ENCODE measurements at places on chromosomes 1 and 21.

DNA sequence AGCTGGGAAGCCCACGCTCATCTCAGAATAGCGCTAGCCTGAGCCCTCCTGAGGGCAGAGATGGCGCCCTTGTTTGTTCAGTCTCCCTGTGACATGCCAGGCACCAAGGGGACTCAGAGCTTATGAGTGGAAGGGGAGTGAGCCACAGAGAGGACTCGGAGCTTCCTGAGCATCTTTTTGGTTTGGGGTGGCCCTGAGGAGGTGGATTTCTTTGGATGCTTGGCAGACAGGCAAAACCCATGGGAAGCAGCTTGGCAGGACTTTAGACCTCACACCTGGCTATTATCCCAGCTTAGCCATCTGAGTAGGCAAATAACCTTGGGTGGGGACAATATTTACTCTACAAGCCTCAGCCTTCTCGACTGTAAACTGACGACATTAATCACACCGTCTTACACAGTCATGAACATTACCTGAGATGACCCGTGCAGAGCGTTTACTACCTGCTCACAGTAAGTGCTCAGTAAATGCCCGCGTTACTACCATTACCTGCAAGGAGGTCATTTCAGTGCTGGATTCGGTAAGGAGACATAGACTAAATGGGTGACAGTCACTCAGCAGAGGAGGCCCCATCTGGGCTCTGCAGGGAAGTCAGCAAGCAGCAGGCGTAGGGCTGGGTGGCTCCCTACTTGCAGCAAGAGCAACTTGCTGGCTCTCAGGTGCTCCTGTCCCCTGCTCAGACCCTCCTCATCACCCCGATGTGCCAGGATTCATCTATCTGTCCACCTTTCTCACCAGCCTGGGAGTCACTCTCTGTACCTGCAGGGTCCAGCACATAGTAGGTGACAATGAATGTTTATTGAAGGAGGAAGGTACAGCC, 54.9 kb downstream of the KLHDC7A start:
- DNase-seq: no peak

DNA sequence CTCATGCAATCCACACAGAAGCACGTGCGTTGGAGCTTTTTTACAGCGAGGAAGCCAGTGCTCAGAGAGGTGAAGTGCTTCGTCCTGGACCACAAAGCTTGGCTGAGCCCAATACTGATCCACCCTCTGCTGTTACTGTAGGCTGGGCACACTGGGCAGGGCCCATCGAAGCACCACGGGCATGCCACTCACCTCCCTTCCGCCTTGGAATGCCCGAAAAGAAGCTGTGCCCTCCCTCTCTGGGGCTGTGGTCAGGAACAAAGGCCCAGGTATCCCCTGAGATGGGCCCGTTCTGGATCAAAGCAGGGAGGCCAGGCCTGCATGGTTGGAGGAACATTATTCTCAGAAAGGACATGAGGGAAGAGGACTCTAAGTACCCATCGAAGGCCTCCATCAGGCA, 206.7 kb upstream of the C1orf174 start:
- DNase-seq: no peak

DNA sequence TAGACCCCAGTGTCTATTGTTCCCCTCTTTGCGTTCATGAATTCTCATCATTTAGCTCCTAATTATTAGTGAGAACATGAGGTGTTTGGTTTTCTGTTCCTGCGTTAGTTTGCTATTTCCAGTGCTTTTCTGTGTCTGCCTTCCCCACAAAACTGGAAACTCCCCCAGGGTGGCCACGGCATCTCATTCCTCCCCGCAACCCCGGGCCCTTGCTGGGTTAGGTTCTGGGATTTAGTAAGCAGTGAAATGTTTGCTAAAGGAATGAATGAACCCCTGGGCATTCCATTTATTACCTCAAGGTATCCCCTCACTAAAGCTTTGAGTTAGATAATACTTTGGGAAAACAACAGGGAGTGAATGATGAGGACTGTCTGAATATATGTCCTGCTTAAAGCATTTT, 142.9 kb downstream of the GLUL start:
- no peak for DNase-seq

GRCh38 chr1:159000625-159001024, 9.1 kb upstream of the IFI16 start:
- DNase-seq: no peak

DNA sequence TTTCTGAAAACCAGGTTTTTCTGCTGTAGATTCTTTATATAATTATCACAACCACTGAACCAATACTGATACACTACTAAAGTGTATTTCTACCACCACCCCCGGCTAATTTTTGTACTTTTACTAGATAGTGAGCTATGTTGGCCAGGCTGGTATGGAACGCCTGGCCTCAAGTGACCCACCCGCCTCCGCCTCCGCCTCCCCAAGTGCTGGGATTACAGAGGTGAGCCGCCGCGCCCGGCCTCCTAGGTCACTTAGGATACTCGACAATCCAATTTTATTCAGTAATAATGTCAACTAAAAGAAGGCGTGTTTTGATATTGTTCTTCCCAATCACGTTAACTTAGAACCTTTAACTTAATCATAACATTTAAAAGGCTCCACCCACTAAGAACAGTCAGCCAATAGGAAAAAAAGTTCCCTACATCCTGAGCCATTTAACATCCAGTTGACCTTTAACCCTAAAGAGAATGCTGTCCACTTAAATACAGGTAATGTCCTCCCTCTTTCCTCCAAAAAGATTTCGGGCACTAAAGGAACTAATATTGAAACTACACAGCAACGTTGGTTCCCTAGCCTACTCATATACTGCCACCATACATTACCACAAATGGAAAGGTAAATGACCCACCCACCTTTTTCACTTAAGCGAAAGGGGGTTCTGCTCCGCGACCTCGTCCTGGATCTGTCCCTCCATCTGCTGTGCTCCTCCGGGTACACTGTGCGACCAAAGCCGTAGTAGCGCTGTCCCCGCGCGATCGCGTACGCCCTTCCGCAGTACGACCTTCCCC, 1.2 kb downstream of the RSRP1 start:
- DNase-seq: no peak

GRCh38 chr1:228293816-228294500, 86.1 kb downstream of the OBSCN start:
- no peak for DNase-seq

- DNase-seq: no peak
Observed at GRCh38 chr21:32867597-32867996, 96.0 kb upstream of the PAXBP1 start.

DNA sequence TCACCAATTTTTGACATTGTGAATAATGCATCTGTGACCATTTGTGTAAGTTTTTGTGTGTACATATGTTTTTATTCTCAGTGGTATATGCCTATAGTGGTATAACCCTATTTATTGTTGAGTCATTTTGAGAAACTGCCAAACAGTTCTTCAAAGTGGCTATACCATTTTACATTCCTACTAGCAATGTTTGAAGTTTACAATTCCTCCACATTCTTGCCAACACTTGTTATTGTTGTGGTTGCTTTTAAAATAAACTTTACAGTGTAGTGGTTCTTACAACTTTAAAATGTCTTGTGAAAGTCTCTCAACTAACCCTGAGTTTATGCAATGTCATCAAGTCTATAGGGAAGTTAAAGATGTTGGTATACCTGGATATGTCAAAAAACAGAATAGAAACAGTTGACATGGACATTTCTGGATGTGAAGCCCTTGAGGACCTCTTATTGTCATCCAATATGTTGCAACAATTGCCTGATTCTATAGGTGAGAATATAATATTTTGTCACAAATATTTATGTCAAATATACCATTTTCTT, 219.4 kb downstream of the LRRC40 start:
- DNase-seq: no peak

DNA sequence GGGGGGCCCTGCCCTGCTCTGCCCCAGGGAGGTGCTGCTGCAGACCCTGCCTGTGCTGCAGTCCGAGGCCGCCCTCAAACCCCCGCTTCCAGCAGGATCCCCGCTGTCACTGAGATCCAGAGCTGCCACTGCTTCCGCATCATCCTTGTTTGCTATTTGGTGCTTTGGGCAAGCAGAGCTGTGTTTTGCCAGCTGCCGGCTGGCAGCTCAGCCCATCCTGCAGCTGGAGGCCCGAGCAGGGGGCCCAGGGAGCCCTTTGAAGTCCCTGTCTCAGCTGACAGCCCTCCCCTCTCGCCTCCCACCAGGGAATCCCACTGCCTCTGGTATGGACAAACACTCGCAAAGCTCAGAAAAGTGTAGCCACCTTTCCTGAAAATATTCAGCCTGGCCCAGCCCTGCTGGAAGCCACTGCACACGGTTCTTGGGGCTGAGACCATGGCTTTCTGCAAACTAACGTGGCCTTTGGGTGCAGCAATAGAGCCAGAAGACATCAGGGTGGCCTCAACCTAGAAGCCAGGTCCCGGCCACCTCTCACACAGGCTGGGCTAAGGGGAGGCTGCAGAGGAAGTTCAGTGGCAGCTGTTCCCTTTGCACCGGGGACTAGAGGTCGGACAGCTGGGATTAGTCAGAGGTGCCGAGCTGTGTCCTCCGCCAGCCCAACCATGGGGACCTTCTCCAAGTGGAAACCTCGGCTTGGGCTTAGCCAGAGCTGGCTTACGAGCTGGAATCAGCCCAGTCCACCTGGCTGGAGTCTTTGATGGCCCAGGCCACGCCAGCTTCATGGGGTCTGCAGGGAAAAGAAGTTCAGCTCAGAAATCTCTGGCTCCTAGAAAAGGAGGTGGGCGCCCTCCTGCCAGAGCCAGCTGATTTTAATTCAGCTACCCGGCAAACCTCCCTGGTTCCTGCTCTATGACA, 107.1 kb downstream of the SPSB1 start:
- no peak for DNase-seq

DNA sequence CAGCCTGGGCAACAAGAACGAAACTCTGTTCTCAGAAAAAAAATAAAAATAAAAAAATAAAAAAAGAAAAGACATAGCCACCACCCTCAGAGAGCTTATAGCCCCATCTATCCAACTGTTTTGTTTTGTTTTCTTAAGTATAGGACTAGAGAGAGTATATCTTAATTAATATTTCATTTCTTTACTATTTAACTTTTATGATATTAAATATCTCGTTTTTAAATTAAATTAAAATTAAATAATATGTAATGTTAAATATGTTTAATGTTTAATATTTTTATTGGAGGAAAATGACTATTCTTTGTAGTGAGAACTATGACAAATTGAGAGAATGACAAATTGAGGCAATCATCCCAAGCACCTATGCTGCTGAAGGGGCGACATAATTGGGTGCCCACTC, 33.1 kb upstream of the YTHDF2 start:
- no peak for DNase-seq

GRCh38 chr1:103538226-103538625, 12.7 kb downstream of the RNPC3 start:
- no peak for DNase-seq

DNA sequence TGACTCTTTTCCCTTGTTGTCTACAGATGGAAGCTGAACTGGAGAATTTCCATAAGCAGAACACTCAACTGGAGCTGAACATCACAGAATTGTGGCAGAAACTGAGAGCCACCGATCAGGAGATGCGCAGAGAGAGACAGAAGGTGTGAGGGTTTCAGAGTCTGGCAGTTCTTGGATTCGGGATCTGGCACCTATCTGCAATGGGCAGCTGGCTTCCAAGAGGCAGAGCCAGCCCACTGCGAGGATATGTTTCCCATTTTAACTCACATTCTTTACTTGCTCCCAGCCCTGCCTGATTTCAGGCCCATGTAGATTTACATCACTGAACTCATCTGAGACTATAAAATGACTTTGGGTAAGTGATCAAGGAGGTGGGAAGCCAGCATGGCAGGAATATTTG, 37.3 kb upstream of the TMEM125 start:
- no peak for DNase-seq

GRCh38 chr1:203571661-203572060, 55.0 kb upstream of the ATP2B4 start:
- DNase-seq: no peak

DNA sequence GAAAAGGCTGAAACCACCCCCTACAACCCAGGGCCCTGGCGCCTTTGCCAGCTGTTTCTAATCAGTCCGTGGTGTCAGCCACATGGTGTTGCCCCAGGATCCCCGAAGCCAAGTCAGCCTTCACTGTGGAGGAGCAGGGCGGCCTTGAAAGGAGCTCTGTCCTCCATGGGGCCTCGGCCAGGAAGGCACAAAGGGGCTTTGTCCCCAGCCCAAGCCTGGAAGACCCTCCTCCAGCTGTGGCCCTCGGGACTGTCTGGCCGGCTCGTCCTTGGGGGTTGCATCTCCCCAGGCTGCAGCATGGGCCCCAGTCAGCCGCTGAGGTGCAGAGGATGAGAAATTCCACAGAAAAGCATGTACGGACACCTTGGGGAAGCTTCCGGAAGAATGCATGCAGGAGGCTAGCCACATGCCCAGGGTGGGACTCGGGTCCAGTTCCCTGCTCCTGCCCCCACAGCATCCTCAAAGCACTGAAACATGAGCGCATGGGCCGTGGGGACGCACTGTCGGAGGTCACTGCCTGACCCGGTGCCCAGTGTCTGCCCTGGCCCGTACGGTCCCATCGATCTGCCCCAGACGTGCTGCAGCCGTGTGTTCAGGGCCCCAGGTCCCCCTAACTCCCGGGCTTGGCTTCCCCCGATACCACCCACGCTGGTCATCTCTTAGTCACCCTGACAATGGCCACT, 38.6 kb upstream of the POFUT2 start:
- DNase-seq: no peak

DNA sequence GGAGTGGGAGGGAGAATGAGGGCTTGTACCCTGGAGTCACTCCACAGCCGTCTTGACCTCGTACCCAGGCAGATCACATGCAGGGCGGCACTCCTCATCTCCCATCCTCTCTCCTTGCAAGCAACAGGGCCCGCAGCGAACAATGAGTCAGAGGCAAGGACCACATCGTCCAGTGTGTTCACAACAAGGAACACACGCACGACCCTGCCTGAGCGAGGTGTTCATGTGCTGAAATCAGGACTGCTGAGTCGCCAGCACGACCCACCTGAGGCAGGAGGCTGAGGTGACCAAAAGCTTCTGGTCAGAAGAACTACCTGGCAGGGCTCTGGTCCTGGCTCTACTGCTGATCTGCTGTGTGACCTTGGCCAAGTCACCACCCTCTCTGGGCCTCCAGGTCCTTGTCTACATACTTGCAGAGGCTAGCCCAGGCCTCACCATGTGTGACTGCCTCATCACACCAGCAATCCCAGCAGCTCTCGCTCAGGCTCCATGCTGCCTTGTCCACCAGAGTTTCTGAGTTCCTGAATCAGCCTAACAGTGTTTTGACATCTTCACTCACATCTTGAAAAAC, 78.0 kb downstream of the SSBP3 start:
- DNase-seq: no peak

All from activated T-helper 1 cell treated with Interleukin-2 at 50 U/mL for 16 hours (primary cell).